ENCODE measurements at places on chromosomes 12 and 14.

GRCh38 chr12:121424624-121424975 lies 24.7 kb downstream of the RNF34 start:
- no peak for DNase-seq

DNA sequence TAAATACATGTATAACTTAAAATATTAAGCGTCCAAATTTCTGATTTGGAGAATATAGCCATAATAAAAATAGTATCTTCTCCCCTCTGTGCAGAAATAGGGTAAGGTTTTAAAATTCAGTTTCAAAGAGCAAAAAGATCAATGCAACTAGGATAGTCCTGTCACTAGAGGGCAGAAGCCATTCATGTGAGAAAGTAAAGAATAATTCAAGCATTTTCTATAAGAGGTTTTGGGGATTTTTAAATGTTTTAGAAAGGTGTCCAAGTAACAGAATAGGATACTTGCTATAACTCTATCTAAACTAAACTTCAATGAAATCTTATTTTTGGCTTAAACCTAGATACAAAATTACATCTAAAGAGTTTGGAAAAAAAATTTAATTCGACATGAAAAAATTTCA lies 50.3 kb downstream of the ADAMTS20 start:
- DNase-seq, result no peak

GRCh38 chr14:104794099-104794498 lies 1.4 kb downstream of the AKT1 start:
- DNase-seq, result no peak

GRCh38 chr14:101733211-101733610 lies 28.3 kb upstream of the PPP2R5C start:
- no peak for DNase-seq

DNA sequence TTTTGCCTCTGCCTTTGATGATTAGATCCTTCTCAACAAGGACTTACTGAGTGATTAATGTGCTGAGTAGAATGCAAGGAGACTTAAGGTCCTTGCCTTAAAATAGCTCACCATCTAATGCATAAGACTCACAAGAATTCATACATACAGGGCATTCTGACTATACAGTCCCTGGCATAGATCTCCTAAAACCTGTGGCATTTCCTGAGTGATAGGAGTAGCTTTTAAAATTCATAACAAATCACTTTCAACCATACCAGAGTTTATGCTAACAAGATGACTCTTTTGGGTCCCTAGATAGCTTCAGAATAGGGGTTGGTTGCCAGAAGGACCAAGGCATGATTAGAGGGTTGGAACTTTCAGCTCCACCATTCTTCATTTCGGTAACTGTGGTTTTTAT lies 48.8 kb downstream of the STXBP6 start:
- DNase-seq, result no peak

- no peak for DNase-seq
These were observed 267 bp downstream of the CFAP251 start for GRCh38 chr12:121918679-121919038.

DNA sequence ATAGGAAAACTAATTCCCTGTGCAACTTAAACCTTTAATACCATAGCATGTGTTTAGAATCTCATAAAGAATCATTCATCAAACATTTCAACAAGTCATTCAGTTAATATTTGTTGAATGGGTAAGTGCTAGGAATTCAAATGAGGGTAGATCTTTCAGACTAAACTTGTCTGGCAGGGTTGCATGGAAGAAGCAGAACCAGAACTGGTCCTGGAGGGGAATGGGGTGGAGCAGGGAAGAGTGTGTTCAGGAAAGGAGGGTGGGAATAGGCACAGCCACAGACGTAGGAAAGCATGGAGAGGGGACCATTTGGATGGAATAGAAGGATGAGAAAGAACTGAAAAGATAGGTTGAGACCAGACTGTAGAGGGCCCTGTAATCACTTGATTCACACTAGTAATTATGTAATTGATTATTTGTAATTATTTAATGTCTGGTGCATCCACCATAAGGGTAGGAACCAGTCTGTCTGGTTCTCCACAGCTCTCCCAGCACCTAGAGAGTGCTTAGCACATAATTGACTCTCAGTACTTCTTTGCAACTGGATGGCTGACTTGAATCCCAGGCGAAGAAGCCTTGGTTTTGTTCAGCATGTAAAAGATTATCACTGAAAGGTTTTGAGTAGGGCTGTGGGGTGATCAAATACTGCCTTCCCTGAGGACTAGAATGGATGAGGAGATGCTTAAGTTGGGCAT lies 3.0 kb upstream of the MAP3K9 start:
- no peak for DNase-seq

GRCh38 chr12:63826006-63826585 lies 18.4 kb upstream of the SRGAP1 start:
- DNase-seq, result no peak

- DNase-seq, result no peak
These were observed 184.2 kb downstream of the KLHL28 start for GRCh38 chr14:44777584-44777983.

DNA sequence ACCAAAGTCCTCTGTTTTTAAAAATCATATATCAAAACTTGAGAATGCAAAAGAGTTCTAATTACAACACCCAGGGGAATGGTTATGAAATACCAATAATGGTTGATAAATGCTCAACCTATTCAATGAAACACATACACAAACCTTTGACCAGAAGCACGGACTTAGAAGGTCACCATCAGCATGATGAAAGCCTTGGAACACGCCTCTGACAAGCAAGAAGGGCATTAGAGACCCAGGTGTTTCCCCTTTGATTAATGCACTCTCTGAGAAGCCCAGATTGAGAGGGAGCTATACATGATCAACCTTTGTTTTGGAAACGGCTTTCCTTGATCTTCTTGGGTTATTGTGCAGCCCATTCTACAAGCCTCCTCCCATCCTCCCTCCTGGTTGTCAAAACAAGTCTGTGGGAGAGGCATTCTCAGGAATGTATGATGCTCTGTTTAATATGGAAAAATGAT lies 69.0 kb downstream of the ZFP36L1 start:
- DNase-seq, result no peak

DNA sequence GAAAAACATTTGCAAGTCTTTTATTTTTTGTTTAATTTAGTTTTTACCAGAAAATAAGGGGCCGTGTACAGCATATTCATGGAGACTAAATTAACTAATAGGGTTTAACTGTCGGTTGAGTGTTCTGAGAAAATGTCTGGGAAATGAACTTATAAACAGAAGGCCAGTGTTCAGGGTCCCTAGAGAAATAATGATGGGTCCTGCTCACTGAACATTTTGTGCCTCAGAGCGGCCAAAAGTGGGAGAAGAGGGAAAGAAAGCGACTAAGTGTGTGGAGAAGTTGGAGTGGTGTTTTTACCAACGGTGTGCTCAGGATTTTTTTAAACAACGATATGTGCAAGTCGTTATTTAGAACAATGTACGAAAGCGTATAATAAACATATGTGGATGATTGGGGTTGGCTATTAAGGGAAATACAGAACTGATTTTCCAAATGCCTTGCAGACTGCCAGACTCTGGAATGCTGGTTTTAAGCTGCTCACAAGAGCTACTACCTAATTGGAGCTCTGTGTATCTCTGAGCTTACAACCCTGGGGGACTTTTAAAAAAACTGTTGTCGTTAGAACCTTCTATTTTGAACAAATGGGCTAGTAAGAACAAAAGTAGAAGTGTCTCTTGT lies 166.7 kb downstream of the SLC38A4 start:
- no peak for DNase-seq

- no peak for DNase-seq
These were observed 58.2 kb upstream of the STRN3 start for GRCh38 chr14:31084385-31084784.

DNA sequence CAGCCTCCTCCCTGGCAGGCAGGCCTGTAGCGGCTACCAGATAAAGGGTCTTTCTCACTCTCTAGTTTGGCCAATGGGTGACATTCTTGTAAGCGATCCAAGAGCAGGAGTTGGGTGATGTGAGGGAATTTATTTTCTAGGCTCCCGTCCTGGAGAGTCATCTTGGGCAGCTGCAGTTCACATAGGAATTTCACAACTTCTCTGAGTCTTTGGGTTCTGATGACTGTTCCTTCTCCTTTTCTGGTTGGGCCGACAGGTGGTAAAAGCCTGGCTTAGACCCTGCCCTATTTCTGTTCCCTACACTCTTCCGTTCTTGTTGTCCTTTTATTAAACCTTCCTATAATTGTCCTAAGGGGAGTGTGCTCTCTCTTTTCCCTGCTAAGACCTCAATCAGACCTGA lies 42.6 kb upstream of the POC1B start:
- no peak for DNase-seq

- DNase-seq, result peak; percentile 17
These were observed 8.1 kb upstream of the PPP1R1A start for GRCh38 chr12:54596526-54596946.

GRCh38 chr12:117093918-117094630 lies 5.1 kb downstream of the TESC start:
- DNase-seq, result no peak

DNA sequence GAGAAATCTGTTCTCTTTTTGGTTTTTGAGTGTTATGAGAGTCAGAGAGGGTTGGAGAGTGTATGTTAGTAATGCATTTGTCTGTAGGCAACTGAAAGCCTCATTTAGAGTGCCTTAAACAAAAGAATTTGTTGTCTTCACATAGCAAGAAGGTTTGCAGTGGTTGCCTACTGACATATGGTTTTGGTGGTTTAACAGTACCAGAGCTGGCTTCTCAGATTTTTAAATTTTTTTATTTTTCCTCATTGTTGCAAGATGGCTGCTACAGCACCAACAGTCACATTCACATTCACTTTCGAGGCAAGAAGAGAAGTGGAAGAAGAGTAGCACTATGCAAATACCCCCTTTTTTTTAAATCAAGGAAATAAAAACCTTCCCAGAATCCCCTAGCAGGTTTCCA lies 106.5 kb downstream of the ADCK1 start:
- DNase-seq, result no peak

DNA sequence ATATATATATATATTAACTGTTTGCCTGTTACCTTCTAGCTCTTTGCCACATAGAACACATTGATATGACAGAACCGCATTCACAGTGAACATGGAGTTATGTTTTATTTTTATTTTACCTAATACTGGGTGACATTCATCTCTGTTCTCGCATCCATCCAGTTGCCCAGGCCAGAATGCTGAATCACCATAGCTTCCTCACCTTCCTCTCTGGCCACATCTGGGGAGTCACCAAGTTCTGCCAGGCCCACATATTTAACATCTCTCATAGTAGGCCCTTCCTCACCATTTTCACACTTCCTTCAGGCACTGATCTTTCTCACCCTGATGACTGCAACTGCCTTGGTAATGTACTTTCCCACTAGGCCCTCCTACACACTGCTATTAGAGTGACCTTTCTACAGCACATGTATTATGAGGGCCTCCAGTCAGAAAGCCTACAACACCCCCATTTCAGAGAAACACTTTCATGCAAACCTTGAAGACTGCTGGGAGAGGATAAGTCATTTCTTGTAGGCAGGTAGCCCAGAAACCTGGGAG lies 106.8 kb downstream of the LGR5 start:
- DNase-seq, result no peak

GRCh38 chr14:81402123-81402495 lies 2.0 kb upstream of the STON2 start:
- no peak for DNase-seq

DNA sequence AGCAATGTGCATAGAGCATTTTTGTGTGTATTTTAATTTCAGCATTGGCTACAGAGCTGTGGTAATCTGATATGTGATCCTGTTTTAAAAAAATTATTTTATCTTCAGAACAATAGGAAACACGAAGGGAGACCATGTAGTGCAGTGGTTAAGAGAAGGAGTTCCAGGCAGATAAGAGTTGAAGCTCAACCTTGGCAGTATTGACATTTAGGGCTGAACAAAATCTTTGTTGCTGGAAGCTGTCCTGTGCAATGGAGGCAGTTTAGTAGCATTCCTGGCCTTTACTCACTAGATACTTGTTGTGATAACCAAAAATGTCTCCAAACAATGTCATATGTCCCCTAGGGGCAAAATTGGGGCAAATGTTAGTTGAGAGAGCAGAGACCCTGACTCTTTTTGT lies 59.2 kb downstream of the CHST11 start:
- no peak for DNase-seq

DNA sequence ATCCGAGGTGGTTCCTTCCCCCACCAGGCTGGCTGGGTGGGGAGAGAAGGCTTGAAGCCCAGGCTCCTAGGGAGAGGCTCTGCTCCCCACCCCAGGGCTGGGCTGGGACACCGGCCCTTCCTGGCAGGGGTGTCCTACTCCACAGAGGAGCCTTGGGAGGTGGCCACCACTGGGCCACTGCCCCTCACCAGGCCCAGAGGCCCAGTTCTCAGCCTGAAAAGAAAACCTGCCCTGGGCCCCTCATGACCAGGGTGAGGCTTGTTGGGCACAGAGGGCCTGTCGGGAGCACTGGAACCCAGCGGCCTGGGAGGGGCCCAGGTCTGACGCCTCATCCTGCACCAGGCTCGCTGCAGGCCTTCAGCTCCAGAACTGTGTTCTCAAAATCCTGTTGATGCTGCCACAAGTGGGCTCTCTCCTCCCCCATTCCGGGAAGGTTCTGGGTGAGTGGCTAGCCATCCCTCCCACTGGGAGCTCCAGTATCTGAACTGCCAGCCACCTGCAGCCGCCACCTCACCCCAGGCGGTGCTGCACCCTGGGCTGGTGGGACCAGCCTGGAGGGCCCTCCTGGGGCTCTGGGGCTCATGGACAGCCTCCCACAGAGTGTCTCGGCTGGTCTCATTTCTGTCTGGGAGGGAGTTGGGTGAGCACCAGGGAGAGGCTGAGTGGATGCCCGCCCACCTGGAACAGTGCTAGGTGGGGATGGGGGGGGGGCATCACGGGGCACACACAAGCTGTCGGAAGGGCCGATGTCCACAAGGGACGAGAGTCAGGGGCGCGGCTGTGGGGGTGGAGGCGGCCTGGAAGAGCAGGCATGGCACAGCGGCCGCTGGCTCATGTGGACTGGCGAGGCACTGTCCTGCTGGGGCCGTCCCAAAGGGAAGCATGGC lies 11.8 kb downstream of the BAG5 start:
- DNase-seq, result no peak

DNA sequence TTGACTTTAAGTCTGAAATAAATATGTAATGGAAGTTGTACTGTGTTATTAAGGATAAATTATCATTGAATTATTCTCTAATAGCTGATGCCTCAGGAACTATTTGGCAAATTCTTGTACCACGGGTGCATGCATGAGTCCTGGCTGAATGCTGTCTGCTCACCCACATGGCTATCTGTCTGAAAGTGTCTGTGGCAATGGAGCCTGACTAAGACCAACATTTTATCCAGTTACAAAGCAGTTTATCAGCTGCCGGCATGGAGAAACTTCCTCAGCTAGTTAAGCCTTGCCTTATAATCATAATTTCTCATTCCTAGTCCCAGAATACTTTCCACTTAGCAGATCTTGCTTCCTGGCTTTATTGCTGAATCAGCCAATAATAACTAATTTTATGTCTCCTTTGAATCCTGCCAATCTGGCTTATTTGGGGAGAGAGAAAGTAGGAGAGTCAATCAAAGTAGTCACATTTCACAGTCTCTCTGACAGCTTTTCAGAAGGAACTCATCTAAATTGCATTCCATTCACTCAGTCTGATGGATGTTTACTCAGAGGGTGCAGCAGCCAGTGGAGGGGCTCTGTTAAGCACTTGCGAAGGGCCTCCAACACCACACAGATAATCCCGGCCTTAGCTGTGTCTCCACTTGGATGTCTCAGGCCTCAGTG lies 280.6 kb upstream of the CLEC14A start:
- no peak for DNase-seq

- no peak for DNase-seq
These were observed 125.0 kb upstream of the ATP2B1 start for GRCh38 chr12:89833337-89834252.

All from hypothalamus (tissue), 51 donors.